Central memory CD8-positive, alpha-beta T cell (primary cell): ENCODE measurements at places on chromosomes 2 and 18.

DNA sequence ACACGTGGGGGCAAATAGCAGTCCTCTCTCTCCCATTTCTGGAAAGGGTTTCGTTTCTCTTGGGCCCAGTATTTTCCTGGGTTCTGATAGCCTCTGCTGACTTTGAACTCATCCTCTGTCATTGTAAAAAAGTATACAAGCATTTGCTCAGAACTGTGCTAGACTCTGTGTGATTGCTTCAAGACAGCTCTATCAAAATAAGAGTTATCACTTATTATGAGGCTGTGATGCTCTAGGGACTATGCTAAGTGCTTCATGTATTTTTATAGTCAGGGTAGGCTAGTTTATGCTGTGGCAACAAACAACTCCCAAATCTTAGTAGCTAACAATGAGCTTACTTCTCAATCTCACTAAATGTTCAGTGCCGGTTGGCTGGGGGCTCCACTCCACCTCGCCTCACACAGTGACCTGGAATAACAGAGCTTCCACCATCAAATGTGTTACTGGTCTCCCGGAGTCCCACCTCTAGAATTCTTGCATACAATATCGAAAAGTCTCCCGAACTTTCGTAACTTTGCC is 110.8 kb upstream of the CDC42EP3 start:
- DNase-seq = no peak

DNA sequence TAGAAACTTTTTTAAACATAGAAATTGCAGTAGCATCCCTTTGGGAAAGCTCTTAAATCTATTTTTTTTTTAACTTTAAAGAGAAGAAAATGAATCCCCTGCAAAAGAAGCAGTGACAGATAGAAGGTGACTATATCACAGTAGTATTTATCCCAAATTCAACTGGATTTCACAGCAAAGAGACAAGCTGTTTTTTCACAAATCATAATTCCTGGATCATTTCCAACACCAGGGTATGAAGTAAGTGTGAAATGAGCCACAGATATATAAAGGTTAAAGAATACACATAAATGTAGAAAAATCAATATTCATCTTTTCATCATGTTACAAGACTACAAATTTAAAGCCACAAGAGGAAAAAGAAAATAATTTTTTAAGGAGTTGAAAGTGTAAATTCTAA is 1404.9 kb upstream of the NXPH2 start:
- no peak for DNase-seq

DNA sequence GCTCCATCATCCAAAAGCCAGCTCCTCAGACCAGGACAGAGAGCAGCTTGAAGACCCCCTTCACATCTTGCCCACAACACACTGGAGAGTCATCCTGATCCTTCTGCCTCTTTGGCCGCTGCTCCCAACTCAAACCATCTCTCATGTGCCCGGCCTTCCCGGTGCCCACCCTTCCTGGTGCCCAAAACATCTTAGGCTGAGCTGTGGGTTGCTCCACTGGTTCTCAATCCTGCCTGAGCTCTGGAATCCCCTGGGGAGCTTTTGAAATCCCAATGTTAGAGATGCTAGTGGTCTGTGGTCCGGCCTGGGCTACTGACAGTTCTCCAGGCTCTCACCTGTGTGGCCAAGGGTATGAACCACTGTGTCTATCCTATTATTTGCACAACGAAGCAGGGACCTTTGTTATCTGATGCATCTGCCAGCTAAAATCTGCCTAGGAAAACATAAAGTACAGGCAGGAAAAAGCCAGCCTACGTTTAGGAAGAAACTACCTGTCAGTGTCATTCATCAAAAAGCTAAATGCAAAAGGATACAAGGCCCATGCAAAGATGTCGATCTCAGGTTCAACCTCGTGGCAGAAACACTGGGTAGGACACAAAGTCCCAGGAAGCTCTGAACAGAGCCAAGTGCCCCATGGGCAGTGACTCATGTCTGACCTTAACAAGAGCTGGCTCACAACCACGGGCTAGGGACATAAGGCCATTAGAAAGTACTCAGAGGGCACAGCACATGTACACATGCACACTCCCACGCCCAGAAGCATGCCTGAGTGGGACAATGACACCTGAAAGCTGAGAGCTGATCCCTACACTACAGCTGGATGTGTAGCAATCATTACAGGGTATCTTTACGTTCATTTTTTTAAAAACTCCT is 30.8 kb downstream of the TBC1D8 start:
- no peak for DNase-seq

GRCh38 chr18:49970319-49970718 is 157.0 kb upstream of the ACAA2 start:
- DNase-seq = no peak

- DNase-seq = no peak
These were observed 67.2 kb downstream of the LCLAT1 start for GRCh38 chr2:30514134-30514847.

DNA sequence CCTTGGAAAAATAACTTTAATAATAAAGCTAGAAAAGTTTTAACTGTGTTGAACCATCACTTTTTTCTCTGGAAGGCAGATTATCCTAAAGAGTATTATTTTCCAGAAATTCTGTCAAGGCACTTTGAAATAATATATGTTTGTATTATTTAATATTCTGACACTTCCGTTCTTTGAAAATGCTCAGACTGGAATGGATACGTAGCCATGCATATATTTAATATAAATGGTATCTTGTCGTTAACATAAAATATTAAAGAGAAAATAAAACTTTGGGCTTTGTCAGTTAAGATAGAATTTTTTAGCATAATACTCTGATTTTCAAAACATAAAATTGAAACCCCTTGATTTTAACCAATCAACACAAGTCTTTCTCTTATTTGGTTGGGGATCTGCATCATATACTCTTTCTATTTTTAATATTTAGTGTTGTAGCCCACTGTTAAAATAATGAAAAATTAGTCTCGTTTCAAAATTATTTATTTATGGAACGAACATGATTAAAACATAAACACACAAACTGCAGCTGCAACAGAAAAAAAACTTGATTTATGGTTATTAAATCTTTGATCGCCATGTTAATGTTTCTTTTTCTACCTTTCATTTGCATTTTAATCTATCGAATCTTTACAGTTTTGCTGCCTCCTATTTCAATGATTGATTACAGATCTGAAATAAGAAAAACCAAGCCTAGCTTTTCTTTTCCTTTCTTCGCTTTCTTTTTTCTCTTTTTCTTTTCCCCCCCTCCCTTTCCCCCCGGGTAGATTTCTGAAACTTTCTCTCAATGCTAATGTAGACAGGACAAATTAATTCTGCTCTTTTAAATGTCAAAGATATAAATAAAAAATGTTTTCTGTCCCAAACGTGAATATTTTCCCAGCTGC is 145.5 kb downstream of the MEIS1 start:
- no peak for DNase-seq

DNA sequence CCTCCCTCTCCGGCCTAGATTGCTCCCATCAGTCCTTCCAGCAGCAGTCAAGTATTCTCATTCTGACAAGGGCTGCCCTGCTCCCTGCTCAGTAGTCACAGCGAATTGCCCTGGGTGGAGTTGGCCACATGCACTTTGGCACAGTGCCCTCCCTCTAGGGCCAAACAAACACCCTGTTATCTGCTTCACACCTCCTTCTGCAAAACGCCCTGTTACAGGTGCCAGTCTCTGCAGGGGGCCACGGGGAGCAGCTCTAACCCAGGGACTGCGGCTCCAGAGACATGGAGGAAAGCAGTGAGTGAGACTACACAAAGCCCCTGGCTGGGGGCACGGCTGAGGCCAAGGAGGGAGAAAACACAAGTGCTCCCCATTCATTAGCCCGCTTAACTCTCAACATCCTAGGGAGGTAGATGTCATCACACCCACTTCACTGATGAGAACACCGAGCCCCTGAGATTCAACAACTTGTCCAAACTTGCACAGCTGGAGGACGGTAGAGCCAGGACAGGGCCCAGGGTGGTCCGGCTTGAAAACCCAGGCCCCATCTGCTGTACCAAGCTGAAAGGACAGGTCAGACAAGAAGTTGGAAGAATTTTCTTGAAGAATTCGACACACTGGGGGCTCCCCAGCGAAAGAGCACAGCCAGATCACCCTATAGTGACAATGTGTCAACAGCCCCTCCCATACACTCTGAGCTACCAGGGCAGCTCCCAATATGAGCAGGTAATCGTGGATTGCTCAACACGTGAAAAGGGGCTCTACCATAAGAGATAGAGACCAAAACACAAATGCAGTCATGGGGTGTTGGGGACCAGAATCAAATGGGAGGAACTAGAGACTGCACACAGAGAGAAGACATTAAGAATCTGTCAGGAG is 8.7 kb upstream of the TFCP2L1 start:
- DNase-seq = peak; percentile 25

DNA sequence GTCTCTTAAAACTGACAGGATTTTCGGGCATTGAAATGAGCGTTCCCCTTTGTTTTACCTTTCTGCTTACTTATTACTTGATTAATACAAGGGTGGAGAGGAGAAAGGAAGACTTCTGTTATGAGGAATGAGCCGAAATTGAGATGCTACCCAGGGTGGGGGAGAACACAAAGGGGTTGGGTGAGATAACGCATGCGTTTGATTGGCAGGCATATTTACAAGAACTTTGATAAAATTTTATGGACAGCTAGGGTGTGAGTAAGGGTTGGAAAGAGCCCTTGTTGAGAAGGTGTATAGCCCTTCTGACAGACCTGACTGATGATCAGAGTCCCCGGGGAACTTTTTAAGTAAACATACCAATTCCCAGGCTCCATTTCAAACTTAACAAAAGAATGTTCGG is 1.8 kb downstream of the RNF138 start:
- no peak for DNase-seq

DNA sequence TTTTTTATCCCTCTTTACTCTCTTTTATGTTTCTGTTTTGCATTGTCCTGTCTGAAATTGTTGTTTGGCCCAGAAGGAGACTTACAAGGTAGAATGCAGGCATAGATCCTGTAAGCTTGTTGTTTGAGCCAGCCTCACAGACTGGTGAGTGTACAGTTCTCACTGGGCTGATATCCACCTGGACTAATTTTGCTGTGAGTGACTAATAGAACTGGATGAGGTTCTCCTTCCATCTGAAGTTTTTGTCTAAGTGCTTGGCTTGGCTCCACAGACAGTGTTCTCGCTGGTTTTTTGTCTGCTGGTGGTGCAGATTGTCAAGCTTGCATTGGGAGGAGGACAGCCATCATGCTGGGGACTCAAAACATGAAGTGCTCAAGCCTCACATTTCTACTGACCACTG is 495.7 kb downstream of the TSN start:
- no peak for DNase-seq

- DNase-seq = no peak
These were observed 27.2 kb downstream of the DPYSL5 start for GRCh38 chr2:26875065-26875634.

- DNase-seq = no peak
These were observed 13.9 kb upstream of the DNPEP start for GRCh38 chr2:219401606-219402005.

DNA sequence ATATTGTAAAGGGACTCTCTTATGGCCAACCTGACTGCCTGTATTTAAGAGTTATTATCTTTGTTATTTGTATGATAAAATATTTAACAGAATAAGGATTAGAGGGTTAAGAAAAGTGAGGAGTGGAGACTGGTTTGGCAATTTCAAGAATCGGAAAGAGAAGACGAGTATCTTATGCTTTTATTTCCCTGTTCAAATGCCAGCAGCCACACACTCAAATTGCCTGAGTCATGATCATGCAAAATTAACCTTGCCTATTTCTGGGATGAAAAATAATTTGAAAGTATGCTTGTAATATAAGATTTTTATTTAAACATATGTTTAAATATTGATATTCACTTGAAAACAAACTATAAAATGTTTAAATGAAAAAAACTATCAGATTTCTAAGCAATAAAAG is 188.6 kb downstream of the CD226 start:
- no peak for DNase-seq

GRCh38 chr2:61688369-61689334 is 150.5 kb upstream of the XPO1 start:
- DNase-seq = no peak

GRCh38 chr2:29806461-29806860 is 114.9 kb downstream of the ALK start:
- DNase-seq = no peak

DNA sequence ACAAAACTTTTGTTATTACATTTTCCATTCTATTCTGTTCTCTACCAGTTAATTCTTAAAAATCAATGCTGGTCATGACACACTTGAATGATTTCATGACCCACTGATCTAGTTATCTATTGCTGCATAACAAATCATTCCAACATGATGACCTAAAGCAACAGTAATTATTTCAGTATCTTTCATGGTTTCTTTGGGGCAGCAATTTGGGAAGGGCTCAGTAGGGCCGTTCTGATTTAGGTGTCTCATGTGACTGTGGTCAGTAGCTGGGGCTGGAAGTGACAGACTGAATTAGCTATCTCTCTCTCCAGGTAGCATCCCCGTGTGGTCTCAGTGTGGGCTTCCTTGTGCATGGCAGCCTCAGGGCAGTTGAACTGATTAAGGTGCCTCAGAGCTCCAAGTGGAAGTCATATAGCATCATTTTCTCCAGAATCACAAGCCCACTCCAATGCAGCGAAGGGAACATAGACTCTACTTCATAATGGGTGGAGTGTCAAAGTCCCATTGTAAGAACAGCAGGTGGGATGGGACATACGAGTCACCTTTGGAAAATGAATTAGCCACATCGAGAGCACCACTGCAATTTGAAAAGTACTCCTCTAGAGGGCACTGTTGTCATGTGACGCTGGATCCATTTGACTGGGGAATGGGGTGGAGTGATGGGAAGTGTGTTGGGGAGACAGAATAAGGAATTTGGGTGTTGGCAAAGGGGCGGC is 39.1 kb upstream of the FAM136A start:
- no peak for DNase-seq

GRCh38 chr18:7172611-7173010 is 55.0 kb upstream of the LAMA1 start:
- no peak for DNase-seq

DNA sequence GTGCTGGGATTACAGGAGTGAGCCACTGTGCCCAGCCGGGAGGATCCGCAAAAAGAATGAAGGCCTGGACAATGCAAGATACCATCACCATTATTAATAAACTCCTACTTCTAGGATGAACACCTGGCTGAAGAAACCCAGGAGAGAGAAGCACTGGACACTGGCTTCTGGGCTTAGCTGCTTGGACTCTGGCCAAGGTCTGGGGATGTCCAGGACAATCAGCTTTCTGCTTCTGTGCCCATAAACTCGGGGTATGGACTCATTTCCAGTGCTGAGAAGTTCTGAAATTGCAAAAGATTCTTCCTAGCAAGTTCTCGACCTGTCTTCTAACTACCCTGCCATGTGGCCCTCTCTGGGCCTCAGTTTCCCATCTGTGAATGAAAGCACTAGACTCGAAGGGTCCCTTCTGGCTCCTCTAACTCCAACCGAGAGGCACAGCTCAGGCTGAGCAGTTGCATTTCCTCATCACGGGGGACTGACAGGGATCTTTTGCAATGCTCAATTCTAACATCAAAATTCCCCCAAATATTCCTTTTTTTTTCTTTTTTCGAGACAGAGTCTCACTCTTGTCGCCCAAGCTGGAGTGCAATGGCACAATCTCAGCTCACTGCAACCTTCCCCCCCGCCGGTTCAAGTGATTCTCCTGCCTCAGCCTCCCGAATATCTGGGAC is 2.4 kb upstream of the SH2D6 start:
- no peak for DNase-seq

- DNase-seq = no peak
These were observed 62.8 kb downstream of the GALNT14 start for GRCh38 chr2:31075431-31075830.
